ENCODE measurements at places on chromosomes 7 and 10.

DNA sequence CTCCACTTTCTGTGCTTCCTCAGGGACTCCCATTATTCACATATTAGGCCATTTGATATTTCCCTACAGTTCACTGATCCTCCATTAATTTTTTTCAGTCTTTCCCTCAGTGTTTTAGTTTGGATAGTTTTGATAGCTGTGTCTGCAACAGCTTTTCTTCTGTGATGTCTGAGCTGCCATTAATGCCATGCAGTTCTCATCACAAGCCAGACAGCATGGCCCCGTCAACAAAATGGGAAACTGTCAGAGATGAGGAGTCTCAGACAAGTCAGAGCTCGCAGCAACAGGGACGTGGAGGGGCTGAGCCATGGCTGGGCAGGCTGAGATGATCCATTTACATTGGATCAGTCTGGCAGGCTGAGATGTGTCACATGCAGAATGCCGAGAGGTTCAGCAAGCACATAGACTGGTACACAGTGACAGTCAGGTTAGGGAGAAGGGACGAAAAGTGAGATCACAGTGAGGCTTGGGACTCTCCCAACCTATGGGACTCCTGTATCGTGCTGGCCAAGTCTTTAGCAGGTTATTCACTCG is 65.4 kb downstream of the NPS start:
- no peak for DNase-seq

- no peak for DNase-seq
Observed at GRCh38 chr7:134874407-134874806, 95.0 kb downstream of the CALD1 start.

DNA sequence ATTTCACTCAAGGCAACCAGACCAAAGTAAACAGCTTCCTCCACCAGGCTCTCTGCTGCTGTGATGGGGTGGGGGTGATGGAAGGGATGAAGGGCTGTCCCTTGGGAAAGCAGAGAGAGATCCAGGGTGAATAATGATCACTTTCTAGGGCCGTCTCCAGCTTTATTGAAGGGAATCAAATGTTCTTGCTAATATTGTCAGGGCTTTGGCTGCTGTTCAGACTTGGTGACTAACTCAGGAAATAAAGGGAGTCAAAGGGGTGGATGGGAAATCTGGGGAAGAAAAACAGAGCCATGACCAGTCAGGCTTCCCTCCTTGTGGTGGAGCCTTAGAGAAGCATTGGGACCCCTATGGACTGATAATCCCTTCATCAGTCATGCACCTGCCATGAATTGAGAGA is 196.2 kb upstream of the AGK start:
- no peak for DNase-seq

GRCh38 chr10:125662584-125662983 is 20.4 kb downstream of the TEX36 start:
- DNase-seq: no peak

GRCh38 chr10:85666102-85666501 is 700.5 kb downstream of the GRID1 start:
- no peak for DNase-seq

DNA sequence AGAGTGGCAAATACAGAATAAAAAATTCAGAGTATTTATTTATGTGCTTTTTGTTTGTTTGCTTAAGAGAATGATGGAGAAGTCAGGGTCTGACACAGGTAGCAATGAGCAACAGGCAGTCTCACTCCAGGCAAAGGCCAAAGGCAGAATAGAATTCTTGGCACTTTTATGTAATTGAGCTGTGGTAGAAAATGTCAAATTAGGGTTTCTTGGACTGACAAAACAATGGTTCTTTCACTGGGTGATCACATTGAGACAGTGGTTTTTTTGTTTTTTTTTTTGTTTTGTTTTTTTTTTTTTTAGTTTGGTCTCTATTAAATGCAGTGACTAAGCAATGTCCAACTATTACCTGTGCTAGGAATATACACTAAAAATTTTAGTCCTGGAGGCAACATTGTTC is 27.4 kb downstream of the POM121L12 start:
- DNase-seq: no peak

- DNase-seq: no peak
Observed at GRCh38 chr10:27822301-27822700, 76.7 kb upstream of the MKX start.

DNA sequence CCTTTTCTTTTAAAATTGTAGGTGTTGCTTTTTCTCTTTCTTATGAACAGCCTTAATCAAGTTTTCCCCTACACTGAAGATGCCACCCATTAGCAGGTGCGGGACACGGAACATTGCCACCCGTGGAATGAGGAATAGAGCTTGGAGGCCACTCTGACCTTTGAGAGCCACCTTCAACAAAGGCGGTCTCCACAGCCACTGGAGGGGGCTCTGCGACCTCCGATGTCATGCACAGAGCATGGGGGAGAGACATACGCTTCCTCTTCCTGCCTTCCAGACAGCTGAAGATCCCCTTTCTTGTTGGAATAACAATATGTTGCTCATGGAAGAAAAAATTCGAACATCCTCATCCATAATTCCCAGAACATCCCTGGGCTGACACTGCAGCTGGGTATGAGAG is 39.1 kb downstream of the ADARB2 start:
- no peak for DNase-seq

- DNase-seq: no peak
Observed at GRCh38 chr7:83210479-83210878, 47.8 kb upstream of the PCLO start.

- no peak for DNase-seq
Observed at GRCh38 chr7:17679458-17679857, 260.8 kb downstream of the SNX13 start.

GRCh38 chr7:85061456-85061855 is 125.4 kb downstream of the SEMA3D start:
- no peak for DNase-seq

DNA sequence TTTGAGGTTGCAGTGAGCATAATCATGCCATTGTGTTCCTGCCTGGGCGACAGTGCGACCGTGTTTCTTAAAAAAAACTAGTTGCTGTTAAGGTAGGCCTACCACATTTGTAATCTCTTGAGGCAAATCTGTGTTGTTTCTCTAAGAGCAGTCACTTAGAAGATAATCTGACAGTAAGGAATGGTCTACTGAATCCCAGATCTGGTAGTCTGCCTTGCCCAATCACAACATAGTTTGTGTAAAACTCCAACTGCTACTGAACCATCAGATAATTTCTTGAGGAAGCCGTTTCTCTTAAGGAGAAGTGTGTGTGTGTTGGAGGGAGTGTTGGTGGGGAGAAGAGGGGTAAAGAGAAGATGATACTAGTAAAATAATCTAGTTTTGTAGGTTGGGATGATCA is 5.0 kb downstream of the NRF1 start:
- no peak for DNase-seq

DNA sequence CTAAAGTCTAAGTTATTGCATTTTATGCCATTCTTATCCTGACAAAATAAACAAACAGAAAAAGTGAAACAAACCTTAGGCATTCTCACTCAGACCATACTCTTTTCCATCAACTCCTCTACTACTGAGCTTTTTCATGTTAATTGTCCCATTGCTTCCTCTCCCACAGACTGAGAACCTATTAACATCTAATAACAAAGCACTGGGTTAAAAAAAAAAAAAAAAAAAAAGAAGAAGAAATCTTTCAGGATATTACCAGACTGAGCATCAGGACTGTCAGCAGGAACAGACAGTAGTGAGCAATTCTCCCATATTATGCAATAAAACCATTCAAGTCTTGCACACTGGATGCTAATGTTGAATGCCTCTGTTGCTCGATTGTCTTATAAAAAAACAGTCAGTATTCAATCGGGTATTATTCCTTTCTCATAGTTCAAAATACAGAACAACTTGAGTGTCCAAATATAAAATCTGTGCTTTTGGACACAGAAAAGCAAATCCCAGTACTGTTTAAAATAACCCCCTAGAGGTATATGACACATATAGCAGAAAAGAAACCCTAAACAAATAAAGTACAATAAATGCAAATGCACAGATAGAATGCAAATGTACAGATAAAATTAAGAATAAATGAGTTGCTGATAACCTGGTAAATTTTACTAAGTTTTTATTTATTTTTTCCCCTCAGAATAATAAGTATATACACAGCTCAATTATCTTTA is 531.3 kb upstream of the LRRTM3 start:
- no peak for DNase-seq

GRCh38 chr10:44413416-44413815 is 28.5 kb upstream of the CXCL12 start:
- no peak for DNase-seq

DNA sequence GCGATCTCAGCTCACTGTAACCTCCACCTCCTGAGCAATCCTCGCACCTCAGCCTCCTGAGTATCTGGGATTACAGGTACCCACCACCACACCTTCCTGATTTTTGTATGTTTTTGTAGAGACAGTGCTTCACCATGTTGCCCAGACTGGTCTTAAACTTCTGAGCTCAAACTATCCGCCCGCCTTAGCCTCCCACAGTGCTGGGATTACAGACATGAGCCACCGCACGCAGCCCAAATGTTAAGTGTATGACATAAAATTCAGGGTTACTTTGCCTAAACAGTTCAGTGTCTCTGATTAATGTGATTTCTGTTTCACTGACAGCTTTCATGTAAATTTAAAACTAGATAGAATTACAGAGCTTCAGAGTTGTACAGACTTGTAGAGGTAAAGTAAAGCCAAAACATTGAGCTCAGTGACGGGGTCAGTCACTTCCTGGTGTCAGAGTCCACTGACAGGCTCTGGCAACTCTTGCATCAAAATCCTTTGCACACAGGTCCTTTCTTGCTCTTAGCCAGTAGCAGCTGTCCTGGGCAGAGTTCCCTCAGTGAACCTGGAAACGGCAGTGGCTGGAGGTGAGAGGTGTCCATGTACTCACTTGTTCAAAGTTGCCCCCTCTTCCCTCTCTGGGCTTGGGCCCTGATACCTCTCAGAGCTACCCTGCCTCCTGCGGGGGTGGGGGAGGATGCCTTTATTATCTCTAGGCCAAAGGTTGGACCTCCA is 33.7 kb downstream of the MGMT start:
- DNase-seq: no peak

DNA sequence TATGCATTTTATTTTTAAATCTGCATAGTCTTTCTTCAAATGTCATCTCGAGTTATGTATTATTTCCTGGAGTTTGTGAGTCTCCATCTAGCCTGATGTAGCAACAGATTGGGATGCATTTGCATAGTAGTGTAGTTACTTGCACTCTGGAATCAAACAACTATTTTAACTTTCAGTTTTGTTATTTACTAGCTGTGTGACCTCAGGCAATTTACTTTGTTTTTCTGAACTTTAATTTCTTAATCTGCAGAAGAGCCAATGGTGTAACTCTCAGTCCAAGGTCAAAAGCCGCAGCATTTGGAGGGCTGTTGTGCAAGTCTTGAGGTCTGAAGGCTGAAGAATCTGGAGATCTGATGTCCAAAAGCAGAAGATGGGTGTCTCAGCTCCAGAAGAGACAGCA is 175.8 kb upstream of the SORCS1 start:
- DNase-seq: no peak

DNA sequence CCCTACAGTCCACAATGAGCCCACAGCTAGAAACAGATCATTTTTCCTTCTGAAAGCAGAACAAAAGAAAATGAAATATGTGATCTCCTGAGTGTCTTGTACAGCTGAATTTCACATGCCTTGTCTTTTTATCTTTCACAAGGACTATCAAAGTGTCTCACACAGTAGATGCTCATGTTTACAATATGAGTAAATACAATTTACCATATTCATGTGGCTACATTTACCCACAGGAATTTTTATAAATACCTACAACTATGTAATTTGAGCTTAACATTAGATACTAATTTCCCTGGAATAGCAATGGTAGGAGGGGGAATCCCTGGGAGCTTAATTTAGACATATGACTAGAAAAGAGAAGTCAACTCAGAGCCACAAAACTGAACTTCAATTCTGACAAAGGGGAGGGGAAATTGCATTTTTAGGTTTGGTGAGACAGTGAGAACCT is 186.2 kb downstream of the MACC1 start:
- DNase-seq: no peak

DNA sequence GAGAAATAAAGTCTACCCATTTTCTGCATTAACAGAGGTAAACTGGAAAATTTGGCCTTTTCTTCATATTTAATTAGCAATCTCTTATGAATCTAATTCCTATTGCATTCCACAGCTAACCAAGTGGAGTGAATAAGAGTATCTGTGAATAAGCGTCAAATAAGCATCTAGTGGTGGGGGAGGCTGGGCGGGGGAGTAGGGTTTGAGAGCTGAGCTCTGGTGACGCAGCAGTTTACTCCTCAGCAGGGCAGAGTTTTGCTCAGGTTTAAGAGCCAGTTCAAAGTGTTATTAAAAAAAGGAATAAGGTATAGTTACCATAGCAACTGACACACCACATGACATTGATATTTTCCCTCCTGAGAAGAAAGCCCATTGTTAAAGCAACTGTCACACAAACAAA is 1346.8 kb upstream of the CELF2 start:
- no peak for DNase-seq

DNA sequence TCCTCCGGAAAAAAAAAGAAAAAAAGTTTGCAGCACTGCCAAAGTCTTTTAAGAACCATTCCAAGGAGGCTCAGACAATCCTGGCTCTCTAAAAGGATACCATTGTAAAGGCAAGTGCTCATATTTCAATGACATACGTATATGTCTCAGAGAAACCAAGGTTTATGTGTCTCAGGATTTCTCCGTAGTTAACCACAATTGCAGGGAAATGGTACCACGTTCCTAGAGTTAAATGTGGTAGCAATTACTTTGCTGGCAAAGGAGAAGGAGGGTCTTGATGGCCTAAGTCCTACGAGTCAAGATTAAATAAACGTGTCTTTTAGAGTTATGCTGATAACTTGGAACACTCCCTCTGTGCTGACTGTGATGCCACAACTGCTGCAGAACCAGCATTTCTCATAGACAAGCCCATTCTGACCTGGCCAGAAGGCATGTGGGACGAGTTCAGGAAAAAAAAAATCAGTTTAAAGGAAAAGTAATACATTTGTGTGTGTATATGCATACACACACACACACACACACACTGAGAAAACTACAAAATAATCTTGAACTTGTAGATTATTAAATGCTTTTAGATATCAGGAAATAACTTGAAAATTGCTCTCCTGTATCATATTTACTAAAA is 245.9 kb downstream of the FGFR2 start:
- DNase-seq: no peak

GRCh38 chr7:28958235-28958979 is at the start of gene TRIL:
TSS of gene TRIL (minus strand) at chr7:28958330. CDS start at chr7:28958046, 284 bp downstream.
- no peak for DNase-seq

GRCh38 chr7:90173127-90173844 is 19.0 kb downstream of the STEAP1 start:
- no peak for DNase-seq
